MM.1S (cell line): ENCODE measurements at places on chromosomes 3 and 15.

- no peak overlapping the region for H3K4me3 ChIP-seq
- no peaks in the 10 kb centered on the region for H3K27me3 ChIP-seq
- DNase-seq = no peak
- no peaks in the 10 kb centered on the region for H3K36me3 ChIP-seq
These were observed 5.8 kb upstream of the GLCE start for GRCh38 chr15:69154684-69155083.

- H3K27me3 ChIP-seq = no peaks in the 10 kb centered on the region
- no peaks in the 10 kb centered on the region for H3K36me3 ChIP-seq
- H3K4me1 ChIP-seq = no peaks in the 10 kb centered on the region
- no peak overlapping the region for H3K4me3 ChIP-seq
- no peak for DNase-seq
These were observed 577.7 kb downstream of the MECOM start for GRCh38 chr3:169085827-169086226.

GRCh38 chr15:31439328-31439727, 112.7 kb downstream of the KLF13 start:
- no peak overlapping the region for H3K4me3 ChIP-seq
- H3K36me3 ChIP-seq = no peaks in the 10 kb centered on the region
- peaks cover 39% of the 10 kb centered on the region for H3K4me1 ChIP-seq
- no peaks in the 10 kb centered on the region for H3K27me3 ChIP-seq

GRCh38 chr3:104628185-104628789, 738.4 kb upstream of the ALCAM start:
- no peak overlapping the region for H3K4me3 ChIP-seq
- H3K27ac ChIP-seq = no peak overlapping the region
- DNase-seq = peak; percentile 34
- no peaks in the 10 kb centered on the region for H3K36me3 ChIP-seq

DNA sequence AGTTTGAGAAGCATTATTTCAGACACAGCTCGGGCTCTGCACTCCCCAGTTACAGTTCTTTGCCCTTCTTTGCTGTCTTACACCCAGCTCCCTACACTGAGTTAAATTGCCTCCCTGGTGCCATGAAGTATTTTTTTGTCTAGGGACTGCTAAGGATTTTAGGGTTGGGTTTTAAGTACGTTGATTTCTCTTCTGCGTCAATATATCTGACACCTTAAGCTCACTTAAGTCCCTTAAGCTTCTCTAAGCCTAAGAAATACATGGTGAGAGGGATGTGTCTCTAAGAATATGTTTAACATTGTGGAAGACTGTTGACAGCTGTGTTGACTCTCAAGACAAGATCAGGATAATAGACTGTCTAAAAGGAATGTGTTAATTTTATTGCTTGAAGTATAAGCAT, 400.5 kb downstream of the PTPRG start:
- H3K36me3 ChIP-seq = no peaks in the 10 kb centered on the region
- no peak overlapping the region for H3K27ac ChIP-seq
- no peaks in the 10 kb centered on the region for H3K27me3 ChIP-seq
- no peak overlapping the region for H3K4me3 ChIP-seq

DNA sequence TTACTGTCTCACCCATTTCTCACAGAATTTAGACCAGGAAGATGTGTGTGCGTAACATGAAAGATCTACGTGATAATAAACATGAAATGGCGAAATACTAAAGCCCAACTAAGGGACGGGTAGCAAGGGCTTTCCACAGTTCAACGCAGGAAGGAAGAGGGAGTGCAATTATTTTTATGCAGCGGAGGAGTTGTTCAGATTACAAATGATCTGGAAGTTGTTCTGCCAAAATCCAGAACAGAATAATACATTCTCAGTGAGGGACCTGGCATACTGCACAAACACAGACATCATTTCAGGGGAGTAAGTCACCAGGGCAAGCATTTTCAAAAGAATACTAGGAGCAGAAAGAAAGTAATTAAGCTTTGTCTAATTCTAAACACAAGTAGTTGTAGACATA, 133.6 kb upstream of the RAP2B start:
- H3K27ac ChIP-seq = no peak overlapping the region
- H3K36me3 ChIP-seq = no peaks in the 10 kb centered on the region
- H3K4me1 ChIP-seq = no peaks in the 10 kb centered on the region
- H3K27me3 ChIP-seq = no peaks in the 10 kb centered on the region
- H3K4me3 ChIP-seq = no peak overlapping the region

DNA sequence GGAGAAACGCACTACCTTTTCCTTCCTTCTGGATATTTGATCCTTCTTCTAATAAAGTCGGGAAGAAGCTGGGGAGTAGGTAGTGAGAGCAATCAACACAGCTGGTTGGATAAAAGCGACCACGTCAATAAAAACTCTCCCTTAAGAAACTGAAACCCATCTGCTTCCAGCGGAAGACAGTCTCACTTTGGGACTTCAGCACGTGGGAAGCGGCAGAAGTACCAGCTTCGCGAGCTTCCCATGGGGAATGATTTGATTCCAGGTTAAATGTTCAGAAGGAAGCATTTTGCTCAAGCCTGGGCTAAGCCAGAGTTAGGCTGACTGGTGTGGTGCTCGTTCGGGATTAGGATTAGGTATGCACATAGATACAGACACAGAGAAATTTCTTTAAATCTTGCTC, 262.3 kb upstream of the LYSMD4 start:
- DNase-seq = no peak
- no peaks in the 10 kb centered on the region for H3K27me3 ChIP-seq
- H3K4me3 ChIP-seq = no peak overlapping the region
- H3K27ac ChIP-seq = no peak overlapping the region
- H3K4me1 ChIP-seq = no peaks in the 10 kb centered on the region
- H3K36me3 ChIP-seq = no peaks in the 10 kb centered on the region

DNA sequence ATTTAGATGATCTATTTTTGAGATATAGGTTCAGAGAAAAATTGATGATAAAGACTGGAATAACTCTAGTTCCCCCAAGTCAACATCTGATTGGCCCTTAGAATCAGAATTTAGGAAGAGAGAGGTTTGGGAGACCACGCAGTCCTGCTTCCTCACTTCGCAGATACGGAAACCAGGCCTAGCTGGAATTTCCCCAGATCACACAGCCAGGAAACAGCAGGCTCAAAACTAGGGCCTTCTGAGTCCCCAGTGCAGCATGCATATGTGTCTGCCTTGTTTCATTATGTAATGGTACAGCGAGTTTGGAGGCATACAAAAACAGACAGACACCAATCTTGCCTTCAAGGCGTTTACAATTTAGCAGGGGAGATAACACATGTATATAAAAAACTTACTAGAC, 177.1 kb upstream of the ICE2 start:
- H3K4me1 ChIP-seq = peaks cover 12% of the 10 kb centered on the region
- no peaks in the 10 kb centered on the region for H3K36me3 ChIP-seq
- H3K27me3 ChIP-seq = no peaks in the 10 kb centered on the region
- DNase-seq = no peak
- no peak overlapping the region for H3K4me3 ChIP-seq

GRCh38 chr15:43463507-43463906, 29.4 kb downstream of the TP53BP1 start:
- H3K36me3 ChIP-seq = no peaks in the 10 kb centered on the region
- H3K27me3 ChIP-seq = no peaks in the 10 kb centered on the region
- no peak for DNase-seq
- no peaks in the 10 kb centered on the region for H3K4me1 ChIP-seq
- H3K4me3 ChIP-seq = no peak overlapping the region
- H3K27ac ChIP-seq = no peak overlapping the region

- no peak overlapping the region for H3K4me3 ChIP-seq
- no peaks in the 10 kb centered on the region for H3K27me3 ChIP-seq
- no peaks in the 10 kb centered on the region; the same call in none of the 2 replicates for H3K36me3 ChIP-seq
- H3K4me1 ChIP-seq = no peaks in the 10 kb centered on the region
- no peak overlapping the region for H3K27ac ChIP-seq
These were observed 65.0 kb upstream of the RPL32 start for GRCh38 chr3:12906141-12906915.

GRCh38 chr3:10364806-10365205, 43.9 kb upstream of the SEC13 start:
- no peaks in the 10 kb centered on the region for H3K36me3 ChIP-seq
- no peaks in the 10 kb centered on the region for H3K27me3 ChIP-seq
- H3K4me3 ChIP-seq = no peak overlapping the region
- no peak overlapping the region for H3K27ac ChIP-seq
- no peak for DNase-seq

DNA sequence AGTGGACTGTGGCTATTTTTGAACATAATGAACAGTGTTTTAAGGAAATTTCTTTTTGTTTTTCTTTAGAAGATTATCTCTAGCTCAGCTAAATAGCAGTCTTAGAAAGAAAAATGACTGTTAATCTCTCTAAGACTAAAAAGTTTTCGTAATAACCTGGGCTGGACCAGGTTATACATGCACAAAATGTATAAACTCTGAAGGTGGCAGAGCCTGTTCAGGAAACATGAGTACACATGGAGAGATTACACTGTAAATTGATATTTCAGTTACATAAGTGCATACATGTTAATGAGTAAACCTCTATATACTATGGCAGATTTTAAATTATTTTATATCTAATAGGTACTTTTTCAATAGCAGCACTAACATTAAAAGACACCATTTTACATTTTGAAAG, 258.2 kb upstream of the CFAP20DC start:
- no peaks in the 10 kb centered on the region for H3K27me3 ChIP-seq
- no peaks in the 10 kb centered on the region for H3K4me1 ChIP-seq
- no peak overlapping the region for H3K4me3 ChIP-seq
- H3K27ac ChIP-seq = no peak overlapping the region
- DNase-seq = no peak
- no peaks in the 10 kb centered on the region for H3K36me3 ChIP-seq

- no peak overlapping the region for H3K27ac ChIP-seq
- no peaks in the 10 kb centered on the region for H3K4me1 ChIP-seq
- H3K4me3 ChIP-seq = no peak overlapping the region
- H3K36me3 ChIP-seq = no peaks in the 10 kb centered on the region
- no peak for DNase-seq
These were observed 7.9 kb upstream of the PDE8A start for GRCh38 chr15:84973492-84974460.

DNA sequence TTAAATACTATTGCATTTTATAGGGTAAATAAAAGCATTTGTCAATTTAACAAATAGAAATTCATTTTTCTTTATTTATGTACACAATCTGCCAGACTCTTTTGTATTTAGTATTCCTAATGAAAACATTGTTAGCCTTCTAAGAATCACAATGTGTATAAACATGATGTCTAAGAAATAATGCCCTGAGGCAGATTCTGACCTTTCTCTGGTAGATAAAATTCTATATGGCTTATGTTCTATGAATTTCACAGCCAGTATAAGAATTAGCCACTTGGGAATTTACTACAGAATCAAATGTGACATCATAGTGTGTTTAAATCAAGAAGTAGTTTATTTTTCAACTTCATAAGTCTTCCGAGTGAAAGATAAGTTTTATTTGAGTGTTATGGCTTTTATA, 457.4 kb downstream of the ZIC1 start:
- no peak for DNase-seq
- no peaks in the 10 kb centered on the region for H3K36me3 ChIP-seq
- H3K27me3 ChIP-seq = no peaks in the 10 kb centered on the region

GRCh38 chr15:38229705-38230310, 22.8 kb upstream of the SPRED1 start:
- no peak overlapping the region for H3K27ac ChIP-seq
- H3K4me1 ChIP-seq = no peaks in the 10 kb centered on the region
- H3K36me3 ChIP-seq = no peaks in the 10 kb centered on the region
- no peak overlapping the region for H3K4me3 ChIP-seq

DNA sequence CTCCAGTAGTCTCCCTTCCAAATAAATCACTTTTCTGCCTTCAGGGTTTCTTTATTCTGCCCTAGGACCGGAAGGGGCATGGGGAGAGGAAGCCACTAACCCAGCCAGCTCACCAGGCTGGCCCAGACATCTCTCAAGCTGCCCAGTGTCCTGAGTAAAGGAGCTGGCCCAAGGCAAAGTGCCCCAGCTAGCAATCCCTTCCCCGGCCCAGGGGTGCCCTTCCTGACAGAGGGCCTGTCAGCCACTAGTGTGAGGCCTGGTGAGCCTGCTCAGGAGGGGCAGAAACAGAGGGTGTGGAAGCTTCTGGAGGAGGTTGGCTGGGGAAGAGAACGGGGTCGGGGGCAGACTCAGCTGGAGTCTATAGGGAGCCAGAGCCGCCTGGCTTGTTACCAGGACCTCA, 22.2 kb downstream of the SHF start:
- no peak overlapping the region for H3K4me3 ChIP-seq
- no peak for DNase-seq
- no peak overlapping the region for H3K27ac ChIP-seq
- H3K27me3 ChIP-seq = no peaks in the 10 kb centered on the region

- H3K4me3 ChIP-seq = no peak overlapping the region
- H3K27me3 ChIP-seq = no peaks in the 10 kb centered on the region
- no peaks in the 10 kb centered on the region for H3K4me1 ChIP-seq
- no peak for DNase-seq
- H3K36me3 ChIP-seq = no peaks in the 10 kb centered on the region
These were observed 38.7 kb downstream of the SENP8 start for GRCh38 chr15:72156928-72157327.

- H3K27me3 ChIP-seq = no peaks in the 10 kb centered on the region
- no peak overlapping the region for H3K27ac ChIP-seq
- H3K36me3 ChIP-seq = 0 out of 2 replicates have a peak, but pooled peaks cover 3% of the 10 kb centered on the region
- no peak for DNase-seq
- H3K4me1 ChIP-seq = no peaks in the 10 kb centered on the region
- H3K4me3 ChIP-seq = no peak overlapping the region
These were observed 32.7 kb upstream of the DCUN1D1 start for GRCh38 chr3:183013074-183013473.

DNA sequence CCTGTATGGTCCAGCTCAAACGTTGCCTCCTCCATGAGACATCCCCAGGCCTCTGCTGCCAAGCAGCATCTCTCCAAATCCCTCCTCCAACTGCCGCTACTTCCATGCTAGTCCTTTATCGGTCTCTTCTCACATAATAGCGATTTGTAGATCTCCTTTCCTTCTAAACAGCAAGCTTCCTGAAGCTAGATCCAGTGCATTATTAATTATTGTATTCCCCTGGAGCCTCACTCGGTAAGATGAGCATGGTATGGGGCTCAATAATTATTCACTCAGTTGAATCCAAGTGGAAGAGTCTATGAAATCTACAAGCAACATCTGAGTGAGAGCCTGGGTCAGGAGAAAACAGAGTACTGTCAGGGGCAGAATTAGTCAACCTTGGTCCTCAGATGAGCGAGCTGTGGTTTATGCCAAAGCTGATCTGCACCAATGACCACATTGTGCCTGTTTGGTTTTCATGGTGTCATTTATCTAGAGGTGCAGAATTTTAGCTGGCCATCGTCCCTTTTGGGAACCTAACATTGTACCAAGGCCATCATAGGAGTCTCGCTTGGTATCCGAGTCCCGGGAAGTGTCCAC, 93.8 kb upstream of the UBE2E1 start:
- H3K4me1 ChIP-seq = peaks cover 26% of the 10 kb centered on the region
- no peaks in the 10 kb centered on the region for H3K36me3 ChIP-seq
- DNase-seq = no peak

- no peak overlapping the region for H3K27ac ChIP-seq
- peaks cover 12% of the 10 kb centered on the region; the same call in 1 of the 2 replicates for H3K4me1 ChIP-seq
- no peak overlapping the region for H3K4me3 ChIP-seq
- no peak for DNase-seq
- no peaks in the 10 kb centered on the region for H3K27me3 ChIP-seq
These were observed 385.7 kb downstream of the LSAMP start for GRCh38 chr3:116059421-116060096.

GRCh38 chr3:149592758-149593240, 65.0 kb downstream of the WWTR1 start:
- no peaks in the 10 kb centered on the region for H3K4me1 ChIP-seq
- H3K36me3 ChIP-seq = no peaks in the 10 kb centered on the region
- no peak for DNase-seq
- no peak overlapping the region for H3K4me3 ChIP-seq
- H3K27me3 ChIP-seq = no peaks in the 10 kb centered on the region

GRCh38 chr15:68536331-68537095, 42.3 kb upstream of the CORO2B start:
- H3K4me1 ChIP-seq = no peaks in the 10 kb centered on the region
- no peaks in the 10 kb centered on the region for H3K36me3 ChIP-seq
- H3K4me3 ChIP-seq = no peak overlapping the region
- DNase-seq = no peak
- H3K27me3 ChIP-seq = no peaks in the 10 kb centered on the region
- no peak overlapping the region for H3K27ac ChIP-seq
